ENCODE measurements at places on chromosomes 6 and 20.

GRCh38 chr6:43509142-43509983 lies 783 bp downstream of the LRRC73 start:
- no peak for DNase-seq

DNA sequence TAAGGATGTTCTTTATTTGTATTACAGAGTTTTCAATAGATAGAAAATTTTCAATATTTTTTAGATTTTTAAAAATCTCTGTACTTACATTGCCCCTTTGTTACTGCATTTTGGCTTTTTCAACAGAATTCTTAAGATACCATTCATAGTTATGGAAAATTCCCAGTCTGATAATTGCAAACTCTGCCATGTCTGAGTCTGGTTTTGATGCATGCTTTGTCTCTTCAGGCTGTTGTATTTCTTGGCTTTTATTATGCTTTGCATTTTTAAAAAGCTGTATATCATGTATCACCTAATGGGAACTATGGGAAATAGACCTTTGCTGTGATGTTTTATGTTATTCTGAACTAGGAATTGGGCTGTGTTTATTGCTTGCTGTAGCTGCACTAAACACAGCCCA lies 898.9 kb upstream of the ADGRB3 start:
- DNase-seq = no peak

- peak; percentile 78 for DNase-seq
Measured at GRCh38 chr20:610130-611046, at the start of gene TCF15. TCF15 (minus strand) TSS chr20:610309; CDS start chr20:610237, 72 bp downstream.

DNA sequence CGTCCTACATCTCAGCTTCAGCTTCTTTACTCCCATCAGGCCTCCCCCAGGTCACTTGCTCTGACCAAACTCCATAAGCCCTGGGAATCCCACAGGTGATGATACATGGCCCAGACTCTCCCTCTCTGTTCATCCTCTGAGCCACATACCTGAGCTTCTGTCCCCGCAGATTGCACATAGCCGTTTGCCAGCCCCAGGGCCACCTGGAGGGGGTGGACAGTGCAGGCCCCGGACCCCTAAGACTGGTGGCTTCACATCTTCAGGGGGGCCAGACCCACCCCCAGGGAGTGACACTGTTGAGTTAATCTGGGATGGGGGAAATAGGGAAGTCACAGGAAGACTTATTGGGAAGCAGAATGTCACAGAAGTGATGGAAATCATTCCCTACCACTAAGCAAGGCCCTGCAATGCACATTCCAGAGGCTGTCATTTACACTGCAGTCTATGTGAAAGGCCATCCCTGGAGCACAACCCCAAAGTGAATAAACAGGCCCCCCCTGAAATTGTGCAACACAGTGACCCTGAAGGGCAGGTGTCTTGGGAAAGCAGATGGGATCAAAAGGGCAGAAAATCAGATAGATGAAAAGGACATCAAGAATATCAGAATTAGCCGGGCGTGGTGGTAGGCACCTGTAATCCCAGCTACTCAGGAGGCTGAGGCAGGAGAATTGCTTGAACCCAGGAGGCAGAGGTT lies 2.2 kb downstream of the RXRB start:
- DNase-seq = no peak

DNA sequence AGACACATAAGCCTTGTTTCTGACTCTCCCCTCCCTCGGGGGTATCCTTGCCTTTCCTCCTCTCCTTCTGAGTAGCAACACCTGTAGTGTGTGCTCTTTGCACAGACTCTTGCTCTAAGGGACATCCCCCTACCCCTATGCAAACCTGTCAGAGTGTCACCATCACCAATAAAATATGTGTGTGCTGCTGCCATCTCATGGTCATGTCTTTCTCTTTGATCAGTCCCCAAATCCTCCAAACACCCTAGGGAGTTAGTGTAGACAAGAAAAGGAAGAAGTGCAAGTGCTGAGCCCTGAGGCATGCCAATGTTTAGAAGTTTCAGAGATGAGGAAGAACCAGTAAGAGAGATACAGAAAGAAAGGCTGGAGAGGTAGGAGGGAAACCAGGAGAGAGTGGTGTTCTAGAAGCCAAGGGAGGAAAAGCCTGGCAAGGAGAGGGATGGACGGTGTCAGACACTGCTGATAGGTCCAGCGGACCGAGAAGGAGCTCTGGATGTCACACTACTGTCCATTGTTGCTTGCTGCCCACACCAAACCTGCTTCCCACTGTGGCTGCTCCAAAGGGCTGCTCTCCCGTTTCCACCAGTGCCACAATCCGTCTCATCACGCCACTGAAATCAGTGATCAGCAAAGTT lies 16.4 kb downstream of the TRMT6 start:
- no peak for DNase-seq

GRCh38 chr6:106667022-106667402 lies 37.6 kb downstream of the QRSL1 start:
- no peak for DNase-seq

DNA sequence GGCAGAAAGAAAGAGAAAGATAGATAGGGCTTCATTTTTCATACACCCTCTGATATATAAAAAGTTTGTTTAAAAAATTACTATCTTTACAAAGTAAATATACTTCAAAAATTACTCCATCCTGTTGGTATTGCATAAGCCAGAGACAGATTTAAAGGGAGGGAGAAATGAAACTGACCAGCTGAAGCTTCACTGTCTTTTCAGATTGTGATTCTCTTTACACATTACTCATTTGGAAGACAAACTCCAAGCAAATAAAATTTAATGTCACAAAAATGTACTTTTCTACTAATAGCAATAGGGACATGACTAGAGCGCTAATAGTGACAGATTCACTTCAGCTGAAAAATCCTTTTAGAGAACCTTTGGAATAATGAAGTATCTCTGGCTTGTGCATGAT lies 38.6 kb upstream of the MARCKS start:
- no peak for DNase-seq

DNA sequence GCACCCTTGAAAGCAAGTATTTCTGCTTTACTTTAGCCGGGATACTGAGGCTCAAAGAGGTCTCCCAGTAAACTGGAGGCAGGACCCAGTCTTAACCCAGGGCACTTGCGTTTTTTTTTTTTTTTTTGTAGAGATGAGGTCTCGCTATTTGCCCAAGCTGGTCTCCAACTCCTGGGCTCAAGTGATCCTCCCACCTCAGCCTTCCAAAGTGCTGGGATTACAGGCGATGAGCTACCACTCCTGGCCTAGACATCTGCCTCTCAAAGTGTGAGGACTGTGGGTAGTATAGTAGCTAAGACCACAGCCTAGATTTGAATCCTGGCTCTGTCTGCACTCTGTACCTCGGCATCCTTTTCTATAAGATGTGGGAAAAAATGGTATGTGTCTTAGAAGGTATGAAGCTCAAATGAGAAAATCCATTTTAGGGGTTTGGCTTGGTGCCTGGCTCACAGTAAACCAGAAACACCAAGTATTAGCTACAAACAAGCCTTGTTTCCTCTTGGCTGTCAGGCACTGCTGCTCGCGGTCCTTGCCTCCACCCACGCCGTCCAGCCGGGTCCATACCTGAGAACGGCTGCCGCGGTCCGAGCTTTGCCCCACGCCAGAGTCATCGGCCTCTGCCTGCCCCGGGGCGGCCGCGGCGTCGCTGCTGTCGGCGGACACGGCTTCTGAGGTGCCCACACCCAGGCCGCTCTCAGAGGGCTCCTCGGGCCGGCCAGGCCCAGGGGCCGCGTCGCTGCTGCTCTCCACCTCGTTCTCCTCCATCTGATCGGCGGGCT lies 1.2 kb downstream of the ZNF335 start:
- no peak for DNase-seq

- no peak for DNase-seq
Measured at GRCh38 chr6:146153040-146153758, 124.3 kb downstream of the GRM1 start.

GRCh38 chr20:22529150-22530019 lies 55.0 kb downstream of the FOXA2 start:
- no peak for DNase-seq

- DNase-seq = no peak
Measured at GRCh38 chr6:118253741-118254140, 294.4 kb upstream of the PLN start.

- no peak for DNase-seq
Measured at GRCh38 chr20:2260250-2260649, 35.6 kb upstream of the TGM3 start.

DNA sequence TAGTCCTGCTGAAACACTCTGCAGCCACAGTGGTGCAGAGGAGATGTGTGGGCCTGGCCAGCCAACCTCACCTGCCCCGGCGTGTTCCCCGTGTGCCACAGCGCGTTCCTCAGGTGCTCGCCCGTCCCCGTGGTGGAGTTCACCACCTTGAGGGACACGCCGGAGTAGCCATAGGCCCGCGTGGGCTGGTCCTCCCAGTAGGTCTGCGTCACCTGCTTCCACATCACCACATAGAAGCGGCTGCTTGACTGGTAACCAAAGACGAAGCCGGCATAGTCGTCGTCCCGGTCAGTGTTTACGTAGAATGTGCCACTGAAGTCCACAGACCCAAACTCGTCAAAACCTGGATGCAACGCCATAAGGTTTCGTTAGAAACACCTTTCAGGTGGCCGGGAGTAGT lies 31.5 kb downstream of the THBS2 start:
- DNase-seq = no peak

DNA sequence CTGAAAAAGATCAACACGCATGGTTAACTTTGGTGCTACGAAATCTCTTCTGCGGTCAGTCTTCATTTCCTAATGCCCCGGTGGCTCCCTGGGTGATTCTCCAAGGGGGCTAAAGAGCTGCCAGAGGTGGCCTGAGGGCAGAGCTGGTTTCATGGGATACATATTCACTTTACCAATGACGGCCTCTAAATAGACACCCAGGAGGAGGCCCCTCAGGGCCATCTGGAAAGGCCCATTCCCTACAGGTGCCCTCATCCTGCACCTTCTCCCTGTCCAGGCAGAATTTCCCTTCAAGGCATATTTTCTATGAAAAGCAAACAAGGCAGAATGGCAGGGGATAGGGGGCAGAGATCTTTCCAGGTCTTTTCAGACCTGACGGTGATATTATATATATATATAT lies 12.5 kb downstream of the BNIP5 start:
- DNase-seq = no peak

GRCh38 chr6:163128324-163128723 lies 286.2 kb upstream of the QKI start:
- DNase-seq = no peak

DNA sequence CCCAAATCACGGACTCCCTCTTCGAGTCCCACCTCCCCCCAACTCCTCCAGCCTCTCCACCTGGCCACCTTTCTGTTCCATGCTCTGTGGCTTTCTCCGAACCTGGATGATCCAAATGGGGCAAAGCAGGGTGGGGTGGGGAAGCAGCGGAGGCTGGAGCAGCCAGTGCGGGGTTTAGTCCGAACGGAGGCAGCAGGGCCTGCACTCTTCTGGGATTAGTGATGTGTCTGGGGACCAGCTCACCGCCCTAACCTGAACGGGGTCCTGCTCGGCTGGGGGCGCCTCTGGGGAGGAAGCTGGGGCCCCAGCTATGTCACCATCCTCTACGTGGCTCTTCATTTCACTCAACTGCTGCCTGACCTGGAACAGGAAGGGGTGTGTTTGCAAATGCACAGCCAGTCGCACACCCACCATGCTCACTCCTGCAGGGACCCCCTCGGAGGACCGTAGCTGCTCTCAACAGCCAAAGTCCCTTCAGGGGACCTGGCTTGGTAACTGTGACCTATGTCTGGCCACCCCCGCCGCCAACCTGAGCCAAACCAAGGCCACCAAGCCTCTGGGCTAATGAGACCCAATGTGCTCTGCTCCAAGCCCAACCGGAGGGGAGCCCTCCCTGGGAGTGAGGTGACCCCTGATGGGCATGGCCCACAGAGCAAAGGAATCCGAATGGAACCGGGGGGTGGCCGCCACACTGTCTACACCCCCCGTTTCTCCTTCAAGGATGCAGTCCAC lies 46.8 kb downstream of the DSTN start:
- no peak for DNase-seq

DNA sequence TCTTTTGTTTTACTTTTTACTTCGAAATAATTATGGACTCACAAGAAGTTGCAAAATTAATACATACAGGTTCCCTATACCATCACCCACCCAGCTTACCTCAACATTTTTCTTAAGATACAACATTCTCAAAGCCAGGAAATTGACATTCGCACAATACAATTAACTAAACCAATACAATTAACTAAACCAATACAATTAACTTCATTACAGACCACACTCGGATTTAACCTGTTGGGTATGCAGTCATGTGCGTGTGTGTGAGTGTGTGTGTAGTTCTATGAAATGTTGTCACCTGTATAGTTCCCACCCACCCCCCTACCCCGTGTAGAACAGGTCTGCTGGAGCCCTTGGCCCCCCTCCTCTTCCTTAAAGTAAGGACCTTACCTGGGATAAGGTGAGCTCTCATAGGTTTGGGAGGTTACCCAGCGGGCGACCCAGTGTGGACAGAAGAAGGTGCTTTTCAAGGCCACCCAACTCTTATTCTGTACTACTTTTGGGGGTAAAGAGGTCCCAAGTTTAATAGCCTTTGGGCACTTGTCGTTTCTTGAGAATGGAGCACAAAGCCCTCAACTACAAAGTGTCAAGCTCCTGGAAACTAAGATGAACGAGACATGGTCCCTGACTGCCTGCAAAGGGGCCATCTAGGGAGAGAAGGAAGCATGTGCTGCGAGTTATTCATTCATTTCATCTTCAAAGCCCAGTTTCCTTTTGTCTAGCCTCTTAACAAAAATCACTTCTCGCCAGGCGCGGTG lies 544 bp upstream of the STK38 start:
- no peak for DNase-seq

GRCh38 chr6:51120016-51120415 lies 301.3 kb downstream of the TFAP2B start:
- no peak for DNase-seq

DNA sequence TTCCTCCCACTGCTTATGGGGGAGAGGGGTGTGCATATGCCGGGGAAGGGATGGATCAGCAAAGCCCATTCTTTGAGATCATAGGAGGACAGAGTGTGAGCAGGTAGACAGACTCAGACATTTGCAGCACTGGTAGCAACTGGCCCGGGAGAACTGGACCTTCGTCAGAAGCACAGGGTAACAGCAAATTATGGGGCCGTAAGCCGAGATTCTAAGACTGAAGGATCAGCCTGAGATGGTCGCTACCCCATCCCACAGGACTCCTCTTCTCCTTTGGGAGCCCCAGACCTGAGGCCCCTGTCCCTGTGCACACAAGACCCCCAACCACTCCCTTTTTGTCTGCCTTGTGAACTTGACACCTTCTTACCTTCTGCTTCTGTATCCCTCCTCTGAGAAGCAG lies 106.5 kb downstream of the TOX2 start:
- no peak for DNase-seq

DNA sequence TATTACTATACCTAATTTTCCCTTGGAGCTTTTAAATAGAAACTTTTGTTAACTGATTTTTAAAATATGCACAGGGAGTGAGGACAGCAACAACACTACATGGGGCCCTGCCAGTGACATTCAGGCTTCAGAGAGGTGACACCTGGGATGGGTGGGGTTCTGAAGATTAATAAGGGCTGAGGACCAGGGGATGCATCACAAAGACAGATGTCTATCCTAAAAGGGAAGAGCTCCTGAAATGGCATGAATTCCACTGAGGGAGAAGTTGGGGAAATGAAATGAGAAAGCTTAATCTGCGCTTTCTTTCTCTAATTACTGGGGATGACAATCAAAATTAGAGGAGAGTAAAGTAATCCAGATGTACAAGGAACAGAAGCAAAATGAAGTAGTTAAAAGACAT lies 162.8 kb downstream of the BTBD9 start:
- DNase-seq = no peak

Data from heart left ventricle (tissue), 16 donors.